ENCODE measurements at places on chromosomes 7 and 10. TPM values are rescaled to one million over a fixed set of nuclear protein-coding genes. Genes with fewer than 3 reads are reported as not detected.

Gene PDCD11
- 30.2 TPM for total RNA-seq

Gene PHYH
- total RNA-seq: 24.0 TPM

Gene LBX1
- total RNA-seq: not detected

Gene INSYN2A
- under 0.01 TPM for total RNA-seq

Gene C10orf67
- total RNA-seq: 0.19 TPM

Gene MMD2
- total RNA-seq: not detected

Gene SPDYE2
- total RNA-seq: not detected

Gene CPA2
- not detected for total RNA-seq

Gene PNLIP
- not detected for total RNA-seq

Gene CTNNA3
- under 0.01 TPM for total RNA-seq

Gene PANK1
- total RNA-seq: 6.7 TPM

Gene GSTO2
- 2.3 TPM for total RNA-seq

Gene CNNM2
- 9.0 TPM for total RNA-seq

Gene AGR2
- not detected for total RNA-seq

Gene PTPRZ1
- under 0.01 TPM for total RNA-seq

Gene CXCL12
- total RNA-seq: 75.3 TPM

Gene TMEM213
- not detected for total RNA-seq

Gene EN2
- total RNA-seq: not detected

Gene PTPN12
- 45.1 TPM for total RNA-seq

Gene BTBD16
- total RNA-seq: under 0.01 TPM

Gene CTAGE6
- 0.58 TPM for total RNA-seq

Gene HTR5A
- not detected for total RNA-seq

Gene SNX8
- total RNA-seq: 11.3 TPM

Gene OR2A1
- under 0.01 TPM for total RNA-seq

Gene FLNC
- 417 TPM for total RNA-seq

Gene NEBL
- 0.19 TPM for total RNA-seq

Gene SORCS3
- total RNA-seq: not detected

Gene MSMB
- not detected for total RNA-seq

Gene NME8
- total RNA-seq: not detected

Gene DYDC2
- total RNA-seq: not detected
